ENCODE measurements at places on chromosomes 6 and 20.

GRCh38 chr6:4274382-4275082 lies 139.2 kb upstream of the ECI2 start:
- no peak for DNase-seq

- no peak for DNase-seq
Observed at GRCh38 chr6:9467741-9468140, 947.1 kb downstream of the TFAP2A start.

- DNase-seq = no peak
Observed at GRCh38 chr6:106309766-106310373, 15.7 kb downstream of the ATG5 start.

- no peak for DNase-seq
Observed at GRCh38 chr6:125445054-125445453, 143.3 kb upstream of the HDDC2 start.

GRCh38 chr6:16338577-16339264 lies 100.3 kb downstream of the GMPR start:
- DNase-seq = no peak

GRCh38 chr20:10625641-10626040 lies 48.2 kb downstream of the JAG1 start:
- no peak for DNase-seq

GRCh38 chr20:24823989-24824693 lies 124.9 kb upstream of the CST7 start:
- no peak for DNase-seq

GRCh38 chr6:17218023-17218748 lies 63.0 kb upstream of the RBM24 start:
- no peak for DNase-seq

- DNase-seq = no peak
Observed at GRCh38 chr6:163490826-163491577, 76.5 kb downstream of the QKI start.
